Lower leg skin (tissue), 4 donors: ENCODE measurements at places on chromosomes 13 and 19. TPM values are rescaled to one million over a fixed set of nuclear protein-coding genes. Genes with fewer than 3 reads are reported as not detected.
A peak's percentile ranks its signal among the peaks of the same experiment; 100 is the strongest.

Gene CGB3
- not detected for total RNA-seq

Gene ICAM3
- total RNA-seq, result 10.2 TPM

GRCh38 chr19:45847663-45848062 lies 15.3 kb downstream of the SYMPK start:
- DNase-seq, result no peak

- peak; percentile 87 for DNase-seq
Observed at GRCh38 chr13:40236566-40237168, 429.8 kb downstream of the FOXO1 start.

DNA sequence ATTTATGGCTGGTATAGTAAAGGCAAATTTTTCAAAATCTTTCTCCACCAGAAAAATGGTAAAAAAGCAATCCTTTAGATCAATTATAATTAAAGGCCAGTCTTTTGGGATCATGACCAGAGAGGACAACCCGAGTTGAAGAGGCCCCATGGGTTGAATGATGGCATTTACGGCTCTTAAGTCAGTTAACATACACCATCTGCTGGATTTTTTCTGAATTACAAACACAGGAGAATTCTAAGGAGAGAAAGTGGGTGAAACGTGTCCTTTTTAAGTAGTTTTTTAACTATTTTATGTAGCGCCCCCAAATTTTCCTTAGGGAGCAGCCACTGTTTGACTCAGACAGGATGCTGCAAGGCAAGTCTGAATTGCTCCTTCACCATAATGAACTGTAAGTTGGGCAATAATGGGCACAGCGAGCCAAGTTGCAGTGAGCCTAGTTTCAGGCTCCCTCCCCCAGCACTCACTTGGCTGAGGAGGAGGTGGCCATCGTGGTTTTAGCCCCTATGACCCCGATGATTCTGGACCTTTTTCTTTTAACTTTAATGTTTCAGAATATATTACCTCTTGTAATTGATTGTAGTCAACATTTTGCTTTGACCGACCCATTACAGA lies 13.6 kb upstream of the ZNF611 start:
- no peak for DNase-seq

- DNase-seq, result no peak
Observed at GRCh38 chr13:34357435-34358232, 539.7 kb downstream of the RFC3 start.

DNA sequence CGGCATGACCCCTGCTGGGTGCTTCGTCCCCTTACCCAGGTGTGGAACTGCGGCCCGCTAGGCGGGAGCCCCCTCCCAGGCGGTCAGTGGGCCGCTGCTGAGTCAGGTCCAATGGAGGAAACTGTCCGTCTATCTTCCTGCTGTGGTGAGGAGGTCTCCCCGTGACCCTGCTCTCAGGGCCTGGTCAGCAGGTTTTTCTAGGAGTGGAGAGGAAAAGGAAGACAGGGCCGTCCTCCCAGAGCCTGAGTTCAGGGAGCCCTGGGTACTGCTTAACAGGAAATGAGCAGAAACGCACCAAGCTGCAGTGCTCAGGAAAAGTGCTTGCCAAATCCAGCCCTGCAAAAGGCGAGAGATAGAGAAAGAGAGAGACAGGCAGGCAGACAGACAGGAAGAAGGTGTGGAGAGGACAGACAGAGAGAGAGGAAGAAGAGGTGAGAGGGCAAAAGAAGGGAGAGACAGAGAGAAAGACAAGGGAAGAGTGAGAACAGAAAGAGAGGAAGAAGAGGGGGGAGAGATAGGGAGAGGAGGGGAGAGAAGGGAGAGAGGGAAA lies 10.3 kb downstream of the SH3GL1 start:
- DNase-seq, result no peak

DNA sequence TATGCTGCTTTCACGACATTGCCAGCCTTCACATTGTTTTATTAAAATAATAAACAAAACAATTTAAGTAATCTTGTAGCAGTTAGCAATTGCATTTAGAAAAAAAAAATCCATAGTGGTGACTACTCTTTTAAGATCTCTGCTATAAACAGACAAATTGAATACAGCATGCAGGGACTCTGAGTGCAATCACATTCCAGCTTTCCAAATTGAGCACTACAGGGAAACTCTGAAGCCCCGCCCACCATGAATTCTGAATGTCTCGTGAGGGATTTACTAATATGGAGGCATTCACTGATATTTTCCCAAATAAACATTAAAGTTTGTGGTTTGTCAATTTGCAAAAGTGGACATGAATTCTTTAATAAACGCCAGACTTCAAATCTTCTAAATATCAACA lies 698.8 kb downstream of the LIG4 start:
- DNase-seq, result no peak
